ENCODE measurements at places on chromosomes 4 and X.

- no peak for DNase-seq
Measured at GRCh38 chr4:10502717-10503116, 45.5 kb upstream of the ZNF518B start.

DNA sequence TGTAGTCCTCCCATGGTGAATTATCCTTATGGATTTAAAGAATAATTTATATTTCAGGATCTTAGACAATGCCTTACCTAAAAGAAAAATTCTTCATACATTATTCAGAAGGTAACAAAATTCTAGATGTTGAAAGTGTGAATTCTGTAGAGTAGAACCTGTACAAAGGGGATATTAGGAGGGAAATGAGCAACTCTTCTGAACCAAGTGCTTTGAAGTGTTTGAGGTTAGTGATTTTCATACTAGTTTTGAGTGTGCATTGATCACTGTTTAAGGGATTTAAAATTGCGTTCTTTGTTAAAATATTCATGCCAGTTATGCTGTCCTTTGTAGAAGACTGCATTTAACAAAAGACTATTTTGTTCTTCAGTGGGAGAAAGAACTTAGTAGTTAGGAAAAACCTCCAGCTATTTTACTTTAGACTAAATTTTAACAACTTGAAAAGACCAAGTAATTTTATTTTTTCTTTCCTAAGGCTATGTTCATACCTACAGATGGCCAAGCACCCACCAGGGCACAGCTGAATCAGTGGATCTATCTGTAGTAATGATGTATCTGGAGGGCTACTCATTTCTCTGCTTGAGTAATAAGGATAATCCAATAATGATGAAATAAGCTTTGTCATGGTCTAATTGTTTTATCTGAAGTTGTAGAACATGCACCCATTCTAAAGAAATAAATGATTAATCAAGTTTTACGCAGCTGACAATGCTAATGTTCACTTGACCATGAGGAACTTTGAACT, 134.3 kb upstream of the RPS6KA6 start:
- no peak for DNase-seq

DNA sequence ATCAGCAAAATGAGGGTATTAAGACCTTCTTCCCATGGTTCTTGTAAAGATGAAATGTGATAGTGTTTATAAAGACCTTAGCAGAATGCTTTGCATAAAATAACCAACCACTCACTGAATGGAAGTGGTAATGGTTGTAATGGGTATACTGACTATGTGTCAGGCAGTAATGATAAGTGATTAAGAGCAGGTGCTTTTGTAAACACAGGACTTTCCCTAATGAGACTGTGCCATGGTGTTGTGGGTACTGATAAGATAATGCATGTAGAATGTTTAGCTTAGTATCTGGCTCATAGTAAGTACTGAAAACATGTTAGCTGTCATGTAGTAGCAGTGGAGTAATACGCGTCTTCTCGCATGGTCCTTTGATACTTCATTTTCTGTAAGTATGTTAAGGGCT, 6.9 kb downstream of the LSM6 start:
- no peak for DNase-seq

GRCh38 chr4:37524267-37524666, 161.9 kb downstream of the RELL1 start:
- DNase-seq, result no peak

DNA sequence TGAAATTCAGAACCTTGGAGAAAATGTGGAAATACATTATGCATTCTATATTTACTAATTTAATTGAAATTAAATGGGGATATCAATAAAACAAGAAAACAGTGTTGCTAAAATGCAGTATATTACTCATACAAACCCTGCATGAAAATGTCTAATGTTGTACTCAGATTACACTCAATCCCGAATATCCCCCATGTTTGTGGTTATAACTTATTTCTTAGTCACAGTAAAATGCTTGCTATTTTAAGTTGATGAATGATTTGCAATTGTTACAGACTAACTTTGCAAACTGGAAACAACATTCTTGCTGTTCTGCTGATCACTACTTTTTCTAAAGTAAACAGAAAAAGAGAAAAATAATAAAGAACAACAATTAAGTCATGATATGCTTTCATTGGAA, 33.1 kb upstream of the ANXA10 start:
- no peak for DNase-seq

- DNase-seq, result no peak
Measured at GRCh38 chr4:10569491-10569890, 112.3 kb upstream of the ZNF518B start.

DNA sequence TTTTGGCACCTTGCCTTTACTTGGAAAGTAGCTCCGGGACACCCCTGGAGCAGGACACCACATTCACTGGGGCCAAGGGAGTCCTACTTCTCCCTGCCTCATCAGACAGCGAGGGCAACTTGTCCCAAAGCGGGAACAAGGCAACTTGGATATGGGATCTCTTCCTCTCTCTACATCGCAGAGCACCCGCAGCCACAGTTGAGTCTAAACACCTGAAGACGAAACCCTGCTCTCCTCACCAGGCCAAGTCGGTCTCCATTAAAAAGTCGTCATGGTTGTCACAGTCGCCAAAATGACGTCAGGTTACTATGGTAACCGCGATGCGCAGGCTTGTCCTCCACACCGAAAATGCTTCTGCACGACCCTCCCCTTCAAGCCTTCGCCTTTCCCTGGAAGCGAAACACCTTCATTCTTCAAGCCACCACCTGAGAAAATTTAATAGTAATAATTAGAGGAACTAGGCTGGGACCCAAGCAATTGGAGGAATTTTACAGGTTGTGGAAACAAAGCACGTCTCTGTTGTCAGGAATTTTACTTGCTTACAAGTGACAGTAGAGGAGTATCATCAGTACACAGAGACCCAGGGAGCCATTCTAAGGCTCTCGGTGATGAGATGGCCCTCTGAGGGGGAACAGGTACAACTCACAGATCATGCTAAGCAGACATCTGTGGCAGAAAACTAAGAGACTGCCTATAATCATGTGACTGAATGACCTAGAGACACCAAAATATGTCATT, 30.5 kb upstream of the TCEAL4 start:
- DNase-seq, result peak; percentile 46

DNA sequence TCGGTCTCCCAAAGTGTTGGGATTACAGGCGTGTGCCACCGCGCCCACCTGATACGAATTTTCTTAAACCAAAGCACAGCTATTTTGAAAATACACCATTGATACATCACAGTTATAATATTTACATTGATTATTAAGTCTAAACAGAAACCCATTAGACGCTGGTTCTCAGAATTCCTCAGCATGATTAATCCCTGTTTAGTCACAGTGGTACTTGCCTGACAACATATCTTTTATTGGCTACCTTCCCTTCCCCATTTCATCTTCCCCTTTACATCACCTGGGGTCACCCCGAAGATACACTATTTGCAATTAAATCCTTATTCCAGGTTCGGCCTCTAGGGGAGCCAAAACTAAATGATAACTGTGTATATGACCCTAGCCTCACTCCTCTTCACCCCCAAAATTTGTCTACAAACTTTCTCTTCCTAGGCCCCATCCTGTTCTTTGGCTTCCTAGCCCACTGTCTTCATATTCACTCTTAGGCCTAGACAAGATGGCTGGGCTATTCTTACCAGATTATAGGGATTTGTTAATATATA, 36.8 kb upstream of the IL1RAPL1 start:
- no peak for DNase-seq

DNA sequence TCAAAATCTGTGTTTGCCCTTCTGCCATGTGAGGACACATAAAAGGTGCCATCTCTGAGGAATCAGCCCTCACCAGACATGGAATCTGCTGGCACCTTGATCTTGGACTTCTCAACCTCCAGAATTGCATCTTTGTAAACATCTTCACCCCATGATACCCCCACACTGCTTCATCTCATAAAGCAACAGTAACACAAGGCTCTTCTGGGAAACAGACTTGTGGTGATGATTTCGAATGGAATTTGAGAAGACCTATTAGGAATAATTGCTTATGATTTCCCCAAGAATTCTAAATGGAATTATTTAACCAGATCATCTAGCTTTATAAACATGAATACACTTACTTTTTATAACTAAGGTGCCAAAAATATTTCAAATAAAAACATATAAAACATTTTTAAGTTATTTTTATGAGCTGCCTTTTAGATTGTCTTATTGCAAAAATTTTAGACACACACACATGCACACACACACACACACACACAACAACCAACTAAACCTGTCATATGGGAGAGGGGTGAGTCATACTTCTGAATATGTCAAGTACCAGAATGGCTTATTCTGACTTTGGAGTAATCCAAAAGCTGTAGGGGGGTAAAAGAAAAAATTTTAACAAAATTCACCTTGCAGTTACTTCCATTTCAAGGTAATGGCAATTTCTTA, 82.0 kb downstream of the USP46 start:
- no peak for DNase-seq

DNA sequence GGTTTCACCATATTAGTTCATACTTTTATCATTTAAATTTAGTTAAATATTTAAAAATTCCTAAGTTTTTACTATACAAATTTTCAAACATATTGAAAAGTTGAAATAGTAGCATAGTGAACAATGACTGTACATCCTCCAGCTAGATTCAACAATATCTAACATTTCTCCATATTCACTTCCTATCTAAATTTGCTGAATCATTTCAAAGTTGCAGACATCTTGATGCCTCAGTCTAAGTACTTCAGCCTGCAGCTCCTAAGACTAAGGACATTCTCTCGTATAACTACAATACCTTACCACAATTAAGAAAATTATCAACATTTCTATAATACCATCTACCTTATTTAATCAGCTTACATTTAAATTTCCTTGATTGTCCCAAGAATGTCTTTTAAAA, 132.7 kb downstream of the TMEM164 start:
- DNase-seq, result no peak

GRCh38 chr4:128424527-128425497, 137.2 kb upstream of the PGRMC2 start:
- no peak for DNase-seq

DNA sequence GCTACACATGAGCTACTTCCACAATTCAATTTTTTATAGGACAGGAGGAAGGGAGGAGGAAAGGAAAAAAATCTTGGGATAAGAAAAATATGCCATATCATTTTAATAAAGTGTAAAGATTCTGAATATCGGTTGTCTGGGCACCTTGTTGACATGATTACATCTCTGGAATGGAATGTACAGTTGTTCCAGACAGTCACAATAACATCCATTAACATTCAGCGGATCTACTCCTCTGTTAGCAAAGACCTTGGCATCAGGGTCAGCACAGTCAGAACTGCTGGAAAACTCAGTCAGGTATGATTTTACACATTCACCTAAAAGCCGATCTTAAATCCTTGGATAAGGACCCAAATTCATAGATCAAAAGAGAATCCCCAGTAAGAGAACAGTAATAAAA, 85.4 kb upstream of the ARMCX2 start:
- no peak for DNase-seq

DNA sequence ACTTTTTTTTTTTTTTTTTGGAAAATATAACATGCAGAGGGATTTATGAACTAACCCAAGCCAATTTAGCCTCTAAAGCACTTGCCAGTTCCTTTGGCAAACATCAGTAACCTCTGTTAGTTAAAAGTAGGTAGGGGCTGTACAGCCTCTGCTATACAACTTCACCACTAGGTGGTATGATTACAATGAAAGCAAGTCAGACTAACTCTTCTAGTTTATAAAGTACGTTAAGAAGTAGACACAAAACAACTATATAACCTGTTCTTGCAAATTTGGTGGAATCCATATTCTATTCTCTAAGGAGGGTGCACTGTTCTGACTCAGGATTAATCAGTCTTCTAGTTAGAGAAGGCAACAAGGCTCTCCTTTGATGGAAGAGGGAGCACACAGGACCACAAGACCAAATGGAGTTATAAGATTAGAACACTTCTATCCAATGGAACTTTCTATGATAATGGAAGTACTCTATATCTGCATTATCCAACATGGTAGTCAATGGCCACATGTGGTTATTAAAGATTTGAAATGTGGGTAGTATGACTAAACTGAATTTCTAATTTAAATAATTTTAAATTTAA, 12.8 kb downstream of the AIMP1 start:
- peak; percentile 19 for DNase-seq
